MV-4-11 (cell line): ENCODE measurements at places on chromosomes 1 and 21.
A peak's percentile ranks its signal among the peaks of the same experiment; 100 is the strongest.

- DNase-seq: no peak
Observed at GRCh38 chr1:228209657-228210056, 1.8 kb downstream of the OBSCN start.

- DNase-seq: no peak
Observed at GRCh38 chr21:39579734-39580332, 32.9 kb upstream of the B3GALT5 start.

- DNase-seq: peak; percentile 53
Observed at GRCh38 chr21:14438211-14438610, 55.3 kb upstream of the HSPA13 start.

GRCh38 chr1:65717815-65718454 is 74.8 kb upstream of the PDE4B start:
- DNase-seq: no peak

DNA sequence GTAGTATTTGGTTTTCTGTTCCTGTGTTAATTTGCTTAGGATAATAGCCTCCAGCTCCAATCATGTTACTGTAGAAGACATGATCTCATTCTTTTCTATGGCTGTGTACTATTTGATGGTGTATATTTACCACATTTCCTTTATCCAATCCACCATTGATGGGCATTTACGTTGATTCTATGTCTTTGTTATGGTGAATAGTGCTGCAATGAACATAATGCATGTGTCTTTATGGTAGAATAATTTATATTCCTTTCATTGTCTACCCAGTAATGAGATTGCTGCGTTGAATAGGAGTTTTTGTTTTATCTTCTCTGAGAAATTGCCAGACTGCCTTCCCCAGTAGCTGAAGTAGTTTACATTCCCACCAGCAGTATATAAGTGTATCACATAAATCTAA is 538.8 kb downstream of the LRRIQ3 start:
- no peak for DNase-seq

- no peak for DNase-seq
Observed at GRCh38 chr1:103516693-103517092, 8.8 kb upstream of the RNPC3 start.

DNA sequence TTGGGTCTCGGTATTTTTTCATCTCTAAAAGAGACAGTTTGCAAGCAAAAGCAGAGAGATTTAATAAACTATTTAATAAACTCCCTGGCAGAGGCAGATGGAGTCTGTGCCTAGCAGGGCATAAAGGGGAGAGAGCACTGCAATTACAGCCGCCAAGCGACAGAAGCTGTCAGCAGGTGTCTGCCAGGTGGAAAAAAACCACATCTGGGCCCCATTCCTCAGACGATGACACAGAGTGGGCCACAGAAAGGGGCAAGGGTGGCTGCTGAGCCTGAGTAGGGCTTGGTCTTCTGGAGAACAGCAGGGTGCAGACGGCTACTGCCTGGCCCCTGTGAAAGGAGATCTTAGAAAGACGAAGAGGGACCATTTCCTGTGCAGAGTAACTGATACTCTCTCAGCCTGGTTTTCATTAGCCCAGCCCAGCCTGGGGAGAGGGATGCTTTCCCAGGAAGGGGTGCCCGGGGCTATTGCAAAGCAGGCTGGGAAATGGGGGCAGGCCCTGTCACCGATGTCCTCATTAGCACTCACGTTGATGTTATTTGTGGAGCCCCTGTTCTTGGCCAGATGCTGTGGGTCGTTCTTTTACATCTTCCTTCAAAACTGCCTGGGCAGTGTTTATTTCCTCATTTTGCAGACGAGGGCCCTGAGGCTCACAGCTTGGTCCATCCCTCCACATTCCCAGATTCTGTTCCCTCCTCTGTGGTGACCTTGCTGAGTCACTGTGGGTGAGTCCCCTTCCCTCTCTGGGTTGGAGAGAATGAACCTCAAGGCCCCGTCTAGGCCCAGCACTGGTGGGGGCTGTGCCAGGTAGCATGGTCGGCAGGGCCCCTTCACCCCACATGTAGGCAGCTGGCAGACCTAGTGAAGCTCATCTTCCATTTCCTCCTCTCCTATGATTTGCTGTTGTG is 472.7 kb downstream of the PTPRU start:
- DNase-seq: peak; percentile 58

DNA sequence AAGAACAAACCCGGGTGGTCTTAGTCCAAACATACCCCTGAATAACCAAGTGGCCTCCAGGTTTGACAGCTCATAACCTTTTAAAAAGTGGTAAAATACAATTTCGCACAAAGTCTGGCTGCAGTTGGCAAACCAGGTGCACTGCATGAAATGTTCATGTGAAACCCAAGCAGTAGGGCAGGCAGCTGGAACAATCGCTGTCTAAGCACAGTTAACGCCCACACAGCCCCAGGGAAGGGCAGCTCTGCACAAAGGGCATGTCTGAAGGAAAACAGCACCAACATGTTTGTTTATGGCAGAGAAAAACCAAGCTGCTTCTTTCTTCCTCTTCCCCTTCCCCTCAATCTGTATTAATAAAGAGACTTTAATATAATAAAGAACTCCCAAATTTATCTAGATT is 49.5 kb downstream of the KIAA1614 start:
- DNase-seq: no peak

- no peak for DNase-seq
Observed at GRCh38 chr1:1804301-1804700, 26.0 kb upstream of the NADK start.

DNA sequence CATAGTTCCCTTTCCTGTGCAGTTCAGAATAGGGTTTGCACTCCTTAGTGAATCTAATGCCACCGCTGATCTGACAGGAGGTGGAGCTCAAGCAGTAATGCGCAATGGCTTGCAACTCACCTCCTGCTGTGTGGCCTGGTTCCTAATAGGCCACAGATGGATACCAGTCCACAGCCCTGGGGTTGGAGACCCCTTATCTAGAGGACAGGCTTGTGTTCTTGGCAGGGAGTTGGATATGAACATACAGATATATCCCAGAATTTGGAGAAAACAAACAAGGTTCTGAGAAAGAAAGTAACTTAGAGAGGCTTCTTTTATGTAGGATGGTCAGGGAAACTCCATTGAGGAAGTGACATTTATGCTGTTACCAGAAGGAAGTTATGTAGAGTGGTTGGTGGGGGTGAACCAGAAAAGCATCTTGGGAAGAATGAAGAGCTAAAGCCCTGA is 5.1 kb upstream of the PTPRC start:
- peak; percentile 84 for DNase-seq

- DNase-seq: no peak
Observed at GRCh38 chr1:21839337-21840037, 27.4 kb downstream of the LDLRAD2 start.

DNA sequence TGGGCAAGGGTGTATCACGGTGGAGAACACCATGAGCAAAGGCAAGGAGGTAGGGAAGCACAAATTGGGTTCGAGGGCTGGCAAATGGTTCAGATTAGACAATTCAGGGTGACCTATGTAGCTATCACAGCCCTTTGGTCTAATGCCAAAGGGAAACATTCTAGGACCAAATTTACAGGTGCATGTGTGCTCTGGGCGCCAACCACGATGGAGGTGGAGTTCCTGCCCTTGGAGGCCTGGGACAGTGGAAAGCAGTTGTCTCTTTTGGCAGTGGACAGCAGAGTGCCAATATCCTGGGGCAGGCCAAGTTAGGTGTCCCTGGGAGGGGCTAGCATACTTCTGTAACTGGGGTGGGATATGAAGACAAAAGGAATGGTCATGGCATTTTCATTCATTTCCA is 40.1 kb downstream of the IGFN1 start:
- DNase-seq: no peak

DNA sequence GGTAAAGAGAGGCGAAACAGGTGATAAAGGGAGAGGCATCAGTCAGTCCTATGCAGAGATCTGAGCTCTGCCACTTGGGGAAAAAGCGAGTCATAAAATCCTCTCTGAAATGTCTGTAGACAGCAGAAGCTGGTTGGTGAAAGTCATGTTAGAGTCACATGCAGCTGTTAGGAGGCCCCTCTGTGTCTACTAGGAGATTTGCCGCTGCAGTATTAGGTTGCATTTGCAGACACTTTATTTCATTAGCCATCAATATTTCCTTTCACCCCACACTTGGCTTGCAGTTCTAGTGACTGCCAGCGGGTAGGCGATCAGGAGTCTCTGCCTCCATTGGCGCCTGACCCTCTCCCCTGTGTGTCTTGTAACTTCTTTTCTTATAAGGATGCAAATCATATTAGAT is 16.2 kb downstream of the ATP1A4 start:
- DNase-seq: peak; percentile 14
